Posterior vena cava (tissue), 2 donors: ENCODE measurements at places on chromosomes 2 and 18. TPM values are rescaled to one million over a fixed set of nuclear protein-coding genes. Genes with fewer than 3 reads are reported as not detected.

DNA sequence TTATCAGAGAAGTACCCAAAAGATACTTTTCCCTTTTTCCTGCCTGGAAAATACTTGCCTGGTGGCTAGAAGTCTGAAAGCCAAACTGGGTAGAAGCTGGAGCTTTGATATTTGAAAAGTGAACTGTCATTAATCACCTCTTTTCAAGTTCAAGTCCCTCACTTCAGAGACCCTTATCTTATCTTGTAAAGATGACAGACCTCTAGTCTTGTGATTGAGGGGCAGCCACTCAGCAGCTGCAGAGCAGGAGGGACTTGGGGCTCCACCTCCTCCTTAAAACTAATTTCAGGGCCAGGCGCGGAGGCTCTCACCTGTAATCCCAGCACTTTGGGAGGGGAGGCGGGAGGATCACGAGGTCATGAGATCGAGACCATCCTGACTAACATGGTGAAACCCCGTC is 64.2 kb upstream of the CDCA7 start:
- no peak for DNase-seq

DNA sequence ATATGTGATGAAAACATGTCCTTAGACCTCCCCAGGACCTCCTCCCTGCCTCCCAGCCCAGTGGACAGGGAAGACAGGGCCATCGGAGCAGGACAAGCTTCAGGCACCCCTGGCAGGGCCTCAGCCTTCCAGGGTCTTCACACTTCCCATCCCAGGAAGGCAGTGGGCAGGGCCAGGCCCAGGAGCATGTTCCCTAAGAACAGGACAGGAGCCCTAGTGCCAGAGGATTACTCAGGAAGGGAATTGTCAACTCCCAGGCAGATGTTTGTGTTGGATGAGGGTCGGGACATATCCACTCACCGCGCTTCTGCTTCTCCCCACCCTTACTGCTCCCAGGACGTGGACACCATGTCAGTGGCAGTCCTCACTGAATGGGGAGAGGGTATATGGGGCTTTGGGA is 138.9 kb downstream of the TNS1 start:
- no peak for DNase-seq

DNA sequence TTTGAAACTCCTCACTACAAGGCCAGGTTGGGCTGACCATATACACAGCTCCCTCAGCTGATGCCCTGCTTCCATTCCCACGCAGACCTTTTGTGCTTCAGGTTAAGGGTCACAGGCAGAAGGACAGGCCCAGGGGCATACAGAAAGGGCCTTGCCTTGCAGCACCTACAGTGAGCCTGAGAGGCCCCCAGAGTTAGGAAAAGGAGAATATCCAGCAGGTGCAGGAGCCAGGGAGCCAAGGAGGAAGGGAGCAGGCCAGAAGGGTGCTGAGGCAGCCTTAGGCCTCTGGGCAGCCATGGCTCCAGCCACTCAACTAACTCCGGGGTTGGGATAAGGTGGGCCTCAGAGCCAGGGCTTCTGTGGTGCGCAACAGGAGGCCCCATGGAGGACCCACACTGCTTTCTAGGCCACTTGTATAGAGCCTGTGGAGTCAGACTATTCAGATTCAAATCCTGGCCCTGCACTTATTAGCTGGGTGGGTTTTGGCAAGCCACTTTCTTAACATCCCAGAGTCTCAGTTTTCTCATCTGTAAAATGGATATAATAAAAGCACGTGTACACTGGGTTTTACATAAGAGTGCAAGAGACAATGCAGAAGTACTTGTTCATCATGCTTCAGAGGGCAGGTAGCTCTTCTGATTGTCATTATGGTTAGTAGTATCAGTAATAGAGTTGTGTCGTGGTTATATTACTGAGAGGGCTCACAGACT is 214.6 kb upstream of the HAAO start:
- DNase-seq, result no peak

DNA sequence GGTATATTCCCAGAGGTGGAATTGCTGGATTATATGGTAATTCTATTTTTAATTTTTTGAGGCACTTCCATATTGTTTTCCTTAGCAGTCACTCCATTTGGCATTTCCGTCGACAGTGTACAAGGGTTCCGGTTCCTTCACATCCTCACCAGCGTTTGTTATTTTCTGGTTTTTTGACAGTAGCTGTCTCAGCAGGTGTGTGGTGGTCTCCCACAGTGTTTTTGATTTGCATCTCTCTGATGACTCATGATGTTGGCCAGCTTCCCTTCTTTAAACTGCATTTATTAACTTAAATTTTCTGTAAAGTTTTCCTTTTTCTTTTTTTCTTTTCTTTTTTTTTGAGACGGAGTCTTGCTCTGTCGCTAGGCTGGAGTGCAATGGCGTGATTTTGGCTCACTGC is 19.7 kb downstream of the SH3BP4 start:
- no peak for DNase-seq

DNA sequence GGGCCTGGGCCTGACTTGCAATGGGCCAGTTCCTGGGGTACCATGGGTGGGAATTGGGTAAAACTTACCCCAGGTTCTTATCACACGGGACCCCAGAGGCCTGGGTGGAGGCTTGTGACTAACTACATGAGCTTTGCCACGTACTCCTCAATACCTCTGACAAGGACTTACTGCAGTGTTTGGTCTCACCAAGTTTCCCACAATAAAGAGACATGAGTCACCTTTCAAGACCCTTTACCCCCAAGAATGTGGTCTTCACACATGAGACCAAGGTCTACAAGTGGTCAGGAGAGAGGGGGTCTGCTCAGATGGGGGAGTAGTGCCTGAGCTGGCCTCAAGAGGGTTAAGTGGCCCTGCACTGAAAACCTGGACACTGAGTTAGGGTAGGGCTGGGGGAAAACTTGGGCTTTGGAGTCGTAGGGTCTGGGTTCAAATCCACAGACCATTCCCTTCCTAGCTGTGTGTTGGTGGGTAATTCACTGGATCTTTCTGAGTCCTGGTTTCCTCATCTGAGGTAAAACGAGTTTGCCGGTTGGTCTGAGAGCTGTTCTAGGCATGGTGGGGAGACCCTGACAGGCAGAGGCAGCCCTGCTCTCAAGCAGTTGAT is 2.0 kb upstream of the GNLY start:
- DNase-seq, result no peak

GRCh38 chr2:202592566-202592965 is 42.2 kb upstream of the FAM117B start:
- DNase-seq, result no peak

- no peak for DNase-seq
Observed at GRCh38 chr2:25355270-25355669, 13.5 kb upstream of the DNMT3A start.

- peak; percentile 91 for DNase-seq
Observed at GRCh38 chr2:241842620-241843211, 16.0 kb downstream of the PDCD1 start.

The PROKR1 gene
- total RNA-seq, result not detected
